Endodermal cell (in vitro differentiated cells): ENCODE measurements at places on chromosomes 12 and 14. TPM values are rescaled to one million over a fixed set of nuclear protein-coding genes. Genes with fewer than 3 reads are reported as not detected.

Gene TCTN2
- 19.4 to 27.0 TPM (median 25.6 TPM) in 3 replicates for total RNA-seq

Gene ATXN2
- 59.5 to 89.5 TPM (median 87.3 TPM) in 3 replicates for total RNA-seq

Gene TAS2R7
- not detected in 2 replicates for total RNA-seq

Gene OAS2
- total RNA-seq, result not detected in 3 replicates

Gene CD69
- not detected in 3 replicates for total RNA-seq

Gene CYP27B1
- total RNA-seq, result 1.4 and 3.1 TPM in 2 replicates

Gene LBHD2
- not detected in 2 replicates for total RNA-seq

Gene PTPRQ
- not detected in 3 replicates for total RNA-seq

Gene C12orf50
- 0.35 TPM in 1 of 3 replicates, not detected in the others for total RNA-seq

Gene IL22
- total RNA-seq, result not detected in 2 replicates

Gene PRB2
- not detected in 2 replicates for total RNA-seq

Gene FGF6
- total RNA-seq, result not detected in 2 replicates

Gene ALG10
- 29.0 and 33.2 TPM in 2 replicates for total RNA-seq

Gene GDF3
- total RNA-seq, result 0.72 to 4.3 TPM (median 1.3 TPM) in 3 replicates

Gene LRP1-AS
- total RNA-seq, result not detected in 3 replicates

Gene VRTN
- 43.8 to 65.7 TPM (median 61.8 TPM) in 3 replicates for total RNA-seq

Gene SLC6A13
- total RNA-seq, result 0.59 to 1.5 TPM (median 1.1 TPM) in 3 replicates

Gene PPP1R36
- total RNA-seq, result 0.24 and 0.59 TPM in 2 replicates

Gene STAC3
- total RNA-seq, result 5.3 and 5.9 TPM in 2 replicates

Gene GARIN6
- total RNA-seq, result not detected in 3 replicates

Gene PTPRB
- total RNA-seq, result 0.11 and 0.22 TPM in 2 replicates
